ENCODE measurements at places on chromosomes 7 and 10.

DNA sequence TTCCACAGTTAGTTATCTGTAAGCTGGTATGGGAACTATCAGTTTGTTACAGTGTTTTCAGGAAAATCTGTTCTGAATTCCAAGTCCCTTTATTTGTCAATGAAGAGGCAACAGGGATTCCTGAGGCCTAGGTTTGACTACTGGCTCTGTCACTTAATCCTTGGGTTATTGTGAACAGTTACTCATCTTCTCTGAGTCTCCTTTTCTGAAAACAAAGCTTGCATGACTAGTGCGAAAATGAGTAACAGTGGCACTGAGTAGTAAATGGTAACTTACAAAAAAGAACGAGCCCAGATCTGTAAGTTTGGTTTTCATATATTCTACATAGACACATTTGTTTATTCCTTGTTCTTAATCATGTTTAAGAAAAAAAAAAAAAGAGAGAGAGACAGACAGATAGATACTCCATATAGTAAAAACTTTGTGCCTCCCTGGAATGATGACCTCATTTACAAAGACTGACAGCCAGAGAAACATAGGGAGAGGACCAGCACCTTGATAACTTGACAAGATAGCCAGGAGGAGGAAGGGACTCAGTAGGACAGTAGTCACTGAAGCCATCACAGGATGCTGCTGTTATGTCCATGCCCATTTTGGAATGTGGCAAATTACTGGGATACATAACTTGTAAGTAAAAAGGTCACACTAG is 1.9 kb downstream of the MRPS33 start:
- DNase-seq, result no peak

DNA sequence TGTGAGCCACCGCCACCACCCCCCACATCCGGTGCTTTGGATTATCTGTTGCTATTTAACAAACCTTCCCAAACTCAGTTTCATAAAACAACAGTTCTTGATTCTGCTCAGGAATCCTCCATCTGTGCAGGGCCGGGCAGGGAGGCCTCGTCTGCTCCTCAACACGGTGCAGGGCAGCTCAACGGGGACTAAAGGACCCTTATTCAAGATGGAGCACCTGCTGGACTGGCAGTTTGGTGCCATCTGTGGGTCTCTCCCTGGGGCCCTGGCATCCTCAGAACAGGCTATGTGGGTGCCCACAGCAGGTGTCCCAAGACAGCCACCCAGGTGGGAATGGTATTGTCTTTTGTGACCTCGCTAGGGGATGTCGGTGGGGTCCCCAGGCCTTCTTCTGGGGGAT is 31.0 kb upstream of the ELFN1 start:
- no peak for DNase-seq

DNA sequence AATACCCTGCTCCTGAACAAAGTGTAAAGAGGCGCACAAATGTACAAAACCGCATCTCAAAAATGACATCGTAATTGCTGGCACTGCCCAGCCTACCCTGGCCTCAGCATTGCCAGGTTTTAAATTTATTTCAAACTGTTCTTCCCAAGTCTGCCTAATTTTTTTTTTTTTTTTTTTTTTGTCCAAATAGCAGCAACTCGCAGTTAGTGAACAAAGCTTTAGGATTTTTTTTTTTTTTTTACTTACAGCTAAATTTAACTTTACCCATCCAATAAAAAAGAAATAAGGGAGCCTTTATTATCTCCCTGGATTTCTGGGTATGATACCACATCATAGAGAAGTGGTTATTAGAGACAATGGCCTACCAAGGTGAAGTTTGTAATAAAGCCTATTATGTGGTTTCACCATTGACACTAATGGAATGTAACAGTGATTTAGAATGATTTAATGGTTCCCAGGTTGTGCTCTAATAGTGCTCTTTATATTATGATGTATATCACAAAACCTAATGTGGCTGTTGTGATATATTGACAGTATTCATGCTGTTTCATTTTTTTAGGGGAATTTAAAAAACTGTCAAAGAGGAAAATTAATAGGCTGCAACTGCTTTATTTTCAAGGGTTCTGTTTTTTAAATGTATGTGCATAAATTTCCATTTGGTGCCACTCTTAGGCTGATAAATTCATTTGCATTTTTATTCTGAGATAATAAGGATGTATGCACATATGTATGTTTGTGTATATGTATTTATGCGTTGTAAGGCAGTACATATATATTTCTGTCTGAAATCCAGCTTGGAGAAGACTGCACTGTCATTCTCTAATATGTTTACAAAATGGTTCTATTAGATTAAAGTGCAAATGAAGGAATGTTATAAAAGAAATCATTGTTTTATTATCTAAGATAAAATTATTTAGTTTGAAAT is 309.0 kb downstream of the TFEC start:
- DNase-seq, result no peak

- peak; percentile 85 for DNase-seq
These were observed 9.3 kb upstream of the CHCHD1 start for GRCh38 chr10:73772281-73773151.

GRCh38 chr10:3122034-3122433 is 50.5 kb downstream of the PITRM1 start:
- no peak for DNase-seq

DNA sequence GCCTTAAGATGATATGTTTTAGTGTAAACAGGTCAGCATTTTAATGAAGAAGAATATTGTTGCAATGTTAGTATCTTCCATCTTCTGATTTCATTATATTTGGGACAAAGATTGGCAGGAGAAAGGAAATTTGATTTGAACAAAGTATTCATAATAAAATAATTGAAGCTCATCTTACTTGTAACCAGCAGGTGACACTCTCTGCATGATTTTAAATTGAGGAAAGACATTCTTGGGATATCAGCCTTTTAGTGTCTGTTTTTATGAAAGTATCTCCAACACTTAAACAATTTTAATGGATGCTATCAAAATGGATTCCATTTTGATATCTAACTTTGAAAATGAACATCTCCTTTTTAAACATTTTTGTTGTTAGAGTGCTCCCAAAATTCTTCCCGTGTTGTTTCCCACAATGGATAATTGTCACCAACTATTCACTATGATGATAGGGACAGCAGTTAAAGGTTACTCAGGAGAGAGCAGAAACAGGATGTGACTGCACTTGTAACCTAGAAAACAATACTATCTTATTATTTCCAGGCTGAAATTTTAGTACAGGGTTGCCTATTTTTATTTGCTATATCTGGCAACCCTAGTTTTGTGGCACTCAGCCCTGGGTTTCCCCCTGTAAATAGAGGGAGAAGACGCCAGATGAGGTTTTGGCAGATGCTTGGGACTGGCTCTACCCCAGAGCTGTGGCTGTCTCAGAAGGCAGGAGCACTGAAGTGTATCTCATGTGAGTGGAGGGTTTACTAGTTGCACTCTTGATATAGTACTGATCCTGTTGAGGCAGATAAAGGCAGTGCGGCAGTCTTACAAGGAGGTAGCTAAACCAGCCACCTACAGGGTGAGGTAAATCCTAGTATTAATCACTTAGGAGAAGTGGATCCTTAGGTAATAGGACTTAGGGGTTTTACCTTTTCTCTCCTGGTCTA is 31.0 kb upstream of the ABCB4 start:
- DNase-seq, result no peak

GRCh38 chr10:68625316-68625921 is 65.3 kb downstream of the TET1 start:
- no peak for DNase-seq

DNA sequence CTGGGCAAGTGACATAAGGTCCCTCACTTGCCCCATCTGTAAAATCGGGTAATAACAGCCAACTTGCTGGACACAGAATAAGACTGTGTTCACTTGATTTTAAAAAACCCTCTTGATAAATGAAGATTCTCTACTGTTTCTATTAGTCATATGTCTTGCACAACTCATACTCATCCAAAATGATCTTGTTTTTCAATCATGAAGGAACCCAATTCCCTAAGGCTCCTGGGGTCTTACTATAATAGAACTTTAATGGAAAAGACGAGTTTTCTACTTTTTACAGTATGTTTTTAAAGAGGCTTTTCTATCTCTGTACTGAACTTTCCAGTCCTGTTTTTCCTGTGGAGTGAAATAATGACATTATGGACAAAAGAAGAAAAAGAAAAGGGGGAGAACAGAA is 103.8 kb downstream of the ARID5B start:
- no peak for DNase-seq

GRCh38 chr7:40223451-40224127 is 88.8 kb downstream of the SUGCT start:
- DNase-seq, result no peak

DNA sequence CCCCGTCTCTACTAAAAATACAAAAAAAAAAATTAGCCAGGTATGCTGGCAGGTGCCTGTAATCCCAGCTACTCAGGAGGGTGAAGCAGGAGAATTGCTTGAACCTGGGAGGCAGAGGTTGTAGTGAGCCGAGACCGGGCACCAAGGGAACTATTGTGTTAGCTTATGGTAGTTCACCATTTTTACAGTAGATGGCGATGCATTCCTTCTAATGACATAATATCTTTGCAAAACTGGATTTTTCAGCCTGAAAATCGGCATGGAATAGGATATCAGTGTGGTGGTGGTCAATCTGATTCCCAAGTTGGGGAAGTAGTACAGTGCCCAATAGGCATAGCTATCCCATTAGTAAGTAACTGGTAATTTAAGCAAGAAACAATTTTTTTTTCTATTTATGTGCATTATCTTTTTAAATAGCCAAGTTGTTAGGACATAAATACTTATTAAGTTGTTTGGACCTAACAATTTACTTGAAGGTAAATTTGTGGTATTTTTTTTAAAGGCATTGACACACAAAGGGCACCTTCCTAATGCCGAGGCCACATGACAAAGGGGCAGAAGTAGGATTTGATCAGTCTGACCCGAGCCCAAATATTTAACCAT is 17.6 kb upstream of the IMPDH1 start:
- peak; percentile 35 for DNase-seq

DNA sequence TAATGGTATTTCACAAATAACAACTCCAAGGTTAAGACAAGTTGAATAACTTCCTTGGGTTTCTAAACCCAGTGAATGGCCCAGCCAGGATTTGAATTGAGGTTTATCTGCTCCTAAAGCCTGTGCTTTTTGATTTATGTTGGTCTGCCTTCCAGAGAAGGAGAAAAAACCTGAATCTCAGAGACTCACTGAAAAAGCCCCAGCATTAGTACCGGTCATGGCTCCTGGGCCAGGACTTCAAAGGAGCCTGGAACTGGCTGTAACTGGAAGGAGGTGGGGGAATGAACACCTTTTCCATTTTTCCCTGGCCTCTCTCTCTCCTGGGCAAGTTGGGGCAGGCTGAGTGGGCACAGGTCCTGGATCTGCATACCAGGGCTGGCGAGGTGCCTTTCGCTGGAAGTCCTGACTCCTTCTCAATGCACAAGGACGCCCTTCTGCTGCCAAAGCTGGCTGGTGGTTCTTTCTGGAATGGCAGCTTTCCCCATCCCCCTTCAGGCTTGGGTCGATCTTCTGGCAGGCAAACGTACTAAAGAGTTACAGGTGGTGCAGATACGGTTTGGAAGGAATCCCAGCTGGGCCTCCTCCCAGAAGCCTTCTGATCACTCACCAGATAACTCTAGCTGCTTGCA is 268.2 kb downstream of the PTEN start:
- DNase-seq, result no peak

- DNase-seq, result no peak
These were observed 73.9 kb upstream of the CCNY start for GRCh38 chr10:35262436-35262835.

- no peak for DNase-seq
These were observed 77.9 kb downstream of the GSAP start for GRCh38 chr7:77338260-77338659.

DNA sequence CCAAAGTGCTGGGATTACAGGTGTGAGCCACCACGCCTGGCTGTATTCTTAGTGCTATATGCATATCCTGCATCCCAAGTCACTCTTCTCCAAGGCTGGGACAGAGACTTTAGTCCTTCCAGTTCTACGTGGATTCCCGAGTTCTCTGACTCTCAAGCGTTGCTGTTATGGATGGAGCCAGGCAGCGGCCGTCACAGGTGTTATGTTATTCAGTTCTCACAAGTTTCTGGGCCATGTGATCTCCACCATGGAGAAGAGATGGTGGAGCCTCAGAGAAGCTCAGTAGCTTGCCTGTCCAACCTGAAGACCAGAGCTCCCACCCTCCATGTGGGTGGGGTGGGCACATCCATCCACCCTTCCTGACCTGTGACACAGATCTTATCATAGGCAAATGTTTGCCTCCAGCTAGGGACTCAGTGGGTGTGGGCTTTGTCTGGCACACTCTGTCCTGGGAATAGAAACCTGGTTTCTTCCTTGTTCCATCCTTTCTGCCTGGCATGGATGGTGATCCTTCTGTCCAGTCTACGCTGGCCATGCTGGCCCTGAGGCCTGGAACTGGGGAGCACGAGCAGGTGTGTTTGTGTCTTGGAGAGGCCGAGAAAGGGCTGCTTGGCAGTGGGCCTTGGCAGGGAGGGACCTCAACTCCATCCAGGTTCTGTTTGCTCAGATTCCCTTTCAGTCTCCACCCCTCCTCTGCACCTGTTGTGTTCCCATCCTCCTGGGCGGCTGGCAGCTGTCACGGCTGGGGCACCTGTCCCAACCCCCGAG is 55.3 kb downstream of the NEURL1 start:
- no peak for DNase-seq

GRCh38 chr10:100878291-100878910 is 34.4 kb upstream of the SLF2 start:
- DNase-seq, result peak; percentile 63

GRCh38 chr7:116809636-116810266 is 52.6 kb upstream of the CAPZA2 start:
- peak; percentile 17 for DNase-seq

- no peak for DNase-seq
These were observed 193.2 kb upstream of the HABP2 start for GRCh38 chr10:113359655-113360054.

DNA sequence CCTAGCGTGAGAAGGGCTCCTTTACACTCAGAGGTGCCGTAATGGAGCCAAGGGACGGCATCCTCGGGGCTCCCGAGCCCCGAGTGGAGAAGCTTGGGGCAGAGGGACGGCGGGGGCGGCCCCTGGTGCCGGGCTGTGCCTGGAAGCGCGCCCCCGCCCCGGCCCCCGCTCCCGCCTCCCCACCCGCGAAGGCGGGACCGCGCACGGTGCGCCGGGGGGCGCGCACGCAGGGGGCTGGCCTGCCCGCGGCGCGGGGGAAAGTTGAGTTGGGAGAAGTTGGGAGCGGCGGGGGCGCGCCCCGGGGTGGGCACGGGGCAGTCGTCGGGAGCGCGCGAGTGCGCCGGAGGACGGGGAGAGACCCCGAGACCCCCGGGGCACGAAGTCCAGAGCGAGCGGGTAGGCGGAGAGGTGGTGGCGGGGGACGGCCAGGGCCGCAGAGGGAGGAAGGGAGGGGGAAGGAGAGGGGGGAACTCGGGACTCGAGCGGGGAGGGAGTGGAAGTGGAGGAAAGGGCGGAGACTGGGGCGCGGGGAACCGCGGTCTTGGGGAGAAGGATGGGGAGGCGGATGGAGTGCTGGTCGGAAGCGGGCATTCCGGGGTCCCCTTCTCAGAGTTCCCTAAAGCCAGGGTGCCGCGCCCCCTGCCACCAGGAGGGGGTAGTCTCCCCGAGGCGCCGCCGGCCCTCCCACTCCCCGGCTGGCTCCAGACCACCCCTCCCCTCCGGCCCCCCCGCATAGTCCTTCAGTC is at the start of gene SLC4A2:
Gene SLC4A2 (plus strand): TSS at position 223 of the 746 bp plus-strand sequence. CDS start 2,399 bp downstream, outside the sequence.
- peak; percentile 61 for DNase-seq

DNA sequence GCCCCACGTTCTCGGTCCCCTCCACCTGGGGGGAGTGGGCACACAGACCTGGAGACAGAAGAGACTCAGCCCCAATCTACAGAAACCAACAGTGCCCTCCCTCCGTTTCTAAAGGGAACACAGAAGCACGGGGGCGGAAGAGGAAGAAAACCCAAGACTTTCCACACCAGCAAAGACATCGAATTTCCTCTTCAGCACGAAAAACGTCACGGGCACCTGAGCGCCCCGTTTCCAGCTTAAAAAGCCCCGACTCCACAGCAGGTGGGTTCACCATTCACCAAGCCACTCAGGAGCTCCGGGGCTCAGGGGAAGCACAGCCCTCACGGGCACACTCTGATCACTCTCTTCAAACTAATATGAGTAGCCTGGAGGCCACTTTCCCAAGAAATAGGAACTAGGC is 19.6 kb downstream of the NUDT1 start:
- no peak for DNase-seq
